ENCODE measurements at places on chromosomes 1 and 21. TPM values are rescaled to one million over a fixed set of nuclear protein-coding genes. Genes with fewer than 3 reads are reported as not detected.

DNA sequence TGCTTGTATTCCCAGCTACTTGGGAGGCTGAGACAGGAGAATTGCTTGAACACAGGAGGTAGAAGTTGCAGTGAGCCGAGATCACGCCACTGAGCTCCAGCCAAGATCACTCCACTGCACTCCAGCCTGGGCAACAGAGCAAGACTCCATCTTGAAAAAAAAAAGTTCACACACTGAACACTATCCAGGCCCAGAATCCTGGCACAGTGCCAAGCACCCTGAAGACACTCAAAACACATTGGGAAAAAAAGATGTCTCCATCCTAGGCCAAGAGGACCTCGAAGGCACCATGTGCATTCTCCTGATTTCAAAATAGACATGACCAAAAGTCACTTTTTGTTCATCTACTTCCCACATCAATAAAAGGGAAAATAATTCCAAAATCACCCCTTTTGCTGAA lies 38.7 kb downstream of the SLC9A1 start:
- H3K4me1 ChIP-seq = peaks cover 53% of the 10 kb centered on the region
- DNase-seq = no peak
- H3K4me3 ChIP-seq = no peak overlapping the region
- H3K36me3 ChIP-seq = no peaks in the 10 kb centered on the region
- peak overlapping the region; percentile 34 for H3K27ac ChIP-seq

- no peaks in the 10 kb centered on the region for H3K36me3 ChIP-seq
- no peaks in the 10 kb centered on the region for H3K27me3 ChIP-seq
- no peaks in the 10 kb centered on the region for H3K4me1 ChIP-seq
- DNase-seq = no peak
Observed at GRCh38 chr1:112146201-112146715, 156.8 kb upstream of the KCND3 start.

- H3K4me1 ChIP-seq = peaks cover 39% of the 10 kb centered on the region
- H3K36me3 ChIP-seq = peaks cover 7% of the 10 kb centered on the region
- no peak for DNase-seq
Observed at GRCh38 chr1:53951697-53952096, 5.5 kb downstream of the LRRC42 start.

GRCh38 chr1:44401256-44402228 lies 3.5 kb upstream of the RNF220 start:
- H3K4me3 ChIP-seq = no peak overlapping the region
- no peaks in the 10 kb centered on the region for H3K36me3 ChIP-seq
- peaks cover 15% of the 10 kb centered on the region for H3K4me1 ChIP-seq

DNA sequence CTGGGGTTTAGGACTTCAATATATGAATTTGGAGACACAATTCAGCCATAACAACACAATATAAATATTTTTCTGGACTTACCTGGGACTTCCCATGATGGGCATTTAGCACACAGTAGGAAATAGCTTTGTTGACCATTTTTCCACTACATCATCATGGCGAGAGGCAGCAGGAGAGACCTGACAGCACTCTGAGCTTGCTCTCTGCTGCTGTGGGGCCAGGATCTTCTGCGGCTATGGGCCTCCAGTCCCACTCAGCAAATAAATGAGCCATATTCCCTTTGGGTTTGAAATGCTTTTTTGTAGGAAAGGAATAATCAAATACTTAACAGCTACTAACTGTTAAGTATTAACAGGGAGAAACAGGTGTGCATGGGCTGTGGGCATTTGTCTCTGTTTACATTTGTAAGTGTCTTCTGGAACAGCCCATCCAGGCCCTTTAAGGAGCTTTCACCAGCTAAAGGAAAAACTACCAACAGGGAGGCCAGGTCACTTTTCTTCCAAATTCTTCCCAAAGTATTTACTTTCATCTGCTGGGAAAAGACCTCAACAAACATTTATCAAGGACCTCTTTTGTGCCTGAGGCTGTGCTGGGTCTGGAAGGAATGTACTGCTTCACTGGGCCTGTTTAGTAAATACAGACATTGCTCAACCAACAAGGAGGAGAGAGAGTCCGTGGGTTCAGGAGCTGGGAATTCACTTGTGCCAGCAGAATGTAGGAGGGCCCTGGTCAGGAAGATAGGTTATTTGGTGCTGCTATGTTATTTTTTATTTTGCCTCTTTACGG lies 133.2 kb downstream of the LRIG2 start:
- H3K4me3 ChIP-seq = no peak overlapping the region
- no peak for DNase-seq
- no peak overlapping the region for H3K27ac ChIP-seq
- H3K4me1 ChIP-seq = no peaks in the 10 kb centered on the region
- H3K36me3 ChIP-seq = no peaks in the 10 kb centered on the region

- no peak overlapping the region for H3K27ac ChIP-seq
- peaks cover 17% of the 10 kb centered on the region for H3K4me1 ChIP-seq
- DNase-seq = no peak
- H3K27me3 ChIP-seq = no peaks in the 10 kb centered on the region
- H3K4me3 ChIP-seq = no peak overlapping the region
- peaks cover 56% of the 10 kb centered on the region for H3K36me3 ChIP-seq
Observed at GRCh38 chr1:154348429-154349076, 23.2 kb downstream of the ATP8B2 start.

DNA sequence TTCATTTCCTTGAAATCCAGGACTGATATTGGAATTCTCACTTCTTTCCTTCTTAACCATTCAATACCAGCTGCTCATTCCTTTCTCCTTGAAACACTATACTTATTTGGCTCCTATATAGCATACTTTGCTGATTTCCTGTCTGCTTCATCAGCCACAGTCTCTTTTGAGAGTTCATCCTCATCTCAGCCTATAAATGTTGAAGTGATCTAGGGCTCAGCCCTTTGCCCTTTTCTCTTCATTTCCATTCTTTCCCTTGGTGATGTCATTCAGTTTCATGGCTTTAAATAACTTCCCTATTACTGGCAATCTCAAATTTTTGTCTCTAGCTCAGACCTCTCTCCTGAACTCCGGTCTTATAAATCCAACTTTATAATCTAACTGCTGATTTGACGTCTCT lies 24.1 kb upstream of the RABGAP1L start:
- no peak for DNase-seq
- no peak overlapping the region for H3K4me3 ChIP-seq
- no peaks in the 10 kb centered on the region for H3K27me3 ChIP-seq
- no peak overlapping the region for H3K27ac ChIP-seq

The UBL4B gene
- not detected for total RNA-seq

The LPAR3 gene
- total RNA-seq = 2.7 TPM
